ENCODE measurements at places on chromosomes 3 and 15. TPM values are rescaled to one million over a fixed set of nuclear protein-coding genes. Genes with fewer than 3 reads are reported as not detected.

DNA sequence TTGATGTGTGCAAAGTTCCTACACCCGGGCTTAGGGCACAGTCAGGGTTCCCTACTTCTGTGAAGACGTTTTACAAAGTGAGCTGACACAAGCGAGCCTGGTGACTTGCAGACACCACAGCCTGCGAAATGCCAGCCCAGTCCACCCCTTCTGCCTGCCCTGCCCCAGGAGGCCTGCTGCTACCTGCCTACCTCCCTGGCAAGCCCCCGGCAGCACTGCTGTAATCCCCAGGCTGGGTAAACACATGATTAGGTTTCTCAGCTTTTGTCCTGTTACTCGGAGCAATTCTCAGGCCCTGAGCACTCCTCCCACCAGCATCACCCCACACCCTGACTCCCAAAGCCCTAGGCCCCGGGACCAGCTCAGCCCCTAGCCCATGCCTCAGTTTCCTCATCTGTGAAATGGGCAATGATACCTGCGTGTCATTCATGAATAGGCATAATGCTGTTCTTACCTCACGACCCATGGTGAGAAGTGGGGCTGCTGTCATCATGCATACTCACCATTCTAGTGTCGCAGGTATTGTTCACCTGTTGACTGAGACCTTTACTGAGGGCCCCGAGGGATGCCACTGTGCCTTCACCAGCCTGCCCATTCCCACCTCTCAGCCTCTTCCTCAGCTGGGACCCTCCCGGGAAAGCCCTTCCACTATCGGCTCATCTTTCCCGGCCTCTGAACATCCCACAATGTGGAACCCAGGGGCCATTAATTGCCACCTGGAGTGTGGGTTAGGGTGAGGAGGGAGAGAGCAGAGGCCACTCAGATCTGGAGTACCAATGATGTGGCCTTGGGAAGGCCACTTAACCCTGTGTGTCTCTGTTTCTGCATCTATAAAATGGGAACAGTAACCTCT, 31.5 kb upstream of the SLC6A6 start:
- H3K27ac ChIP-seq = no peak overlapping the region
- no peaks in the 10 kb centered on the region for H3K27me3 ChIP-seq
- no peaks in the 10 kb centered on the region for H3K4me1 ChIP-seq
- no peaks in the 10 kb centered on the region for H3K36me3 ChIP-seq
- no peak for DNase-seq

- H3K4me1 ChIP-seq = no peaks in the 10 kb centered on the region
- H3K4me3 ChIP-seq = no peak overlapping the region
- H3K27ac ChIP-seq = no peak overlapping the region
- H3K36me3 ChIP-seq = no peaks in the 10 kb centered on the region
- no peaks in the 10 kb centered on the region for H3K27me3 ChIP-seq
- no peak for DNase-seq
Observed at GRCh38 chr3:23964537-23965235, 19.6 kb downstream of the NR1D2 start.

The FEZF2 gene
- total RNA-seq = not detected

DNA sequence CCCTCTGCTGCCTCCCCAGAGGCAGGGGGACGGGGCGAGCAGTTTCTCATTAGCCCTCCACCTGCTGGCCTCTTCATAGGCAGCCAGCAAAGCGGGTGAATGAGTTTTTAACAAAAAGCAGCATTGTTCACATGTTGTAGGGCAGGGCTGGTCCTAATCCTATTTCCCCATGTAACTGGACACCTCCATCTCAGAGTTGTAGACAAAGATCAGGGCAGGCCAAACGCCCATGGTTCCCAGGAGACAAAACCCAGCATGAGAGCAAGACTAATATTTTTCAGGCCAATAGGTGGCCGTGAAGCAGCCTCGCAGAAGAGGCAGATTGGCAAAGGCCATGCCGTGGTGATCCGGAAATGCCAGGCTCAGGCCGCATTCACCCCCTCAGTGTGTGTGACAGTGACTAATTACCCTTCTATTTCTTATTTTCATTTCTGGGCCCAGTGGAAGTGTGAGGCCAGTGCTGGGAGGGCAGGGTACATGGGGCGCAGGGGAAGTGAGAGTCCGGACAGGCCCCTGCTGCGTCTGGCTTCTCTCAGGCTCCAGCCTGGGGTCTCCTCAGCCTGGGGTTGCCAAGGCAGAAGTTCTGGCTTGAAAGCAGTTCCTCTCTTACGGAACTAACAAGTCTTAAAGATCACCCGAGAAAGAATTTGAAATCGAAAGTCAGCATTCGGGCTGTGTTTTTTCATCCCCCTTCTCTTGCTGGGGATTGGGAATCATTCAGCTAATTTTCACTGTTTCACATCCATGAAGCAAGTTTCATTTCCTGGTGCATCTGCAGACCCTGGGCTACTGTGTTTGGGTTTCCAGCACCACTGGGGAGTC, 64.8 kb downstream of the BOC start:
- peaks cover 7% of the 10 kb centered on the region for H3K4me1 ChIP-seq
- H3K4me3 ChIP-seq = no peak overlapping the region
- H3K27ac ChIP-seq = peak overlapping the region; percentile 86
- H3K27me3 ChIP-seq = no peaks in the 10 kb centered on the region

The MST1R gene
- total RNA-seq = 2.8 TPM

DNA sequence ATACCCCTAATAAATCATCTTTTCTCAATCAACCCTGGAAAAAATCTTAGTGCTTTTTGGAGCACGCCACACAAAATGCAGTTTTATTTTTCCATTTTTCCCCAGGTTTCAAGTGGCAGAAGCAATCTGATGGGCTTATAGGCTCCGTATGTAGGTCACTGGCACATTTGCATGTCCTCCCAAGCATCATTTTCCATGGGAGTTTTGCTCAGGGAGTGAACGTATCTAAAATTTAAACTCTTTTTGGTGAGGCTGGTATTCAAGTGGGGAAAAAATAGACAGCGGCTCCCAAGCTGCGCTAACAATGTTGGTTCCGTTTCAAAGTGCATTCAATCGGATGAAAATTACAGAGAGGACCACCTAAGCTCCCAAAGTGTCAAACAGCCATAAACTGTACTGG, 233.4 kb downstream of the MEX3B start:
- no peaks in the 10 kb centered on the region for H3K36me3 ChIP-seq
- H3K27me3 ChIP-seq = no peaks in the 10 kb centered on the region
- no peak overlapping the region for H3K27ac ChIP-seq
- H3K4me3 ChIP-seq = no peak overlapping the region
- DNase-seq = no peak

DNA sequence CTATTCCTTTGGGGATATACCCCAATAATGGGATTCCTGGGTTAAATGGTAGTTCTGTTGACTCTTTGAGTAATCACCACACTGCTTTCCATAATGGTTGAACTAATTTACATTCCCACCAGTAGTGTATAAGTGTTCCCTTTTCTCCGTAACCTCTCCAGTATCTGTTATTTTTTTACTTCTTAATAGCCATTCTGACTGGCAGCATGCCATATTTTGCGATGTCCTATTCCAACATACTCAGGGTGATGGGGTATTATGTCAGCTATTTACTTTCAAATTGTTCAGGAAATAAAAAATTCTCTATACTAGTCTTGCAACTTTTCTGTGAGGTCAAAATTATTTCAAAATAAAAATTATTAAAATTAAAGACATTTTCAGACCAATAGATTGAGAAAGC, 9.1 kb upstream of the PARP14 start:
- H3K4me1 ChIP-seq = no peaks in the 10 kb centered on the region
- H3K4me3 ChIP-seq = no peak overlapping the region
- H3K27ac ChIP-seq = no peak overlapping the region
- no peaks in the 10 kb centered on the region for H3K36me3 ChIP-seq
- no peaks in the 10 kb centered on the region for H3K27me3 ChIP-seq
- no peak for DNase-seq

The ST6GAL1 gene
- total RNA-seq = 38.9 TPM

The ARGFX gene
- total RNA-seq = not detected

DNA sequence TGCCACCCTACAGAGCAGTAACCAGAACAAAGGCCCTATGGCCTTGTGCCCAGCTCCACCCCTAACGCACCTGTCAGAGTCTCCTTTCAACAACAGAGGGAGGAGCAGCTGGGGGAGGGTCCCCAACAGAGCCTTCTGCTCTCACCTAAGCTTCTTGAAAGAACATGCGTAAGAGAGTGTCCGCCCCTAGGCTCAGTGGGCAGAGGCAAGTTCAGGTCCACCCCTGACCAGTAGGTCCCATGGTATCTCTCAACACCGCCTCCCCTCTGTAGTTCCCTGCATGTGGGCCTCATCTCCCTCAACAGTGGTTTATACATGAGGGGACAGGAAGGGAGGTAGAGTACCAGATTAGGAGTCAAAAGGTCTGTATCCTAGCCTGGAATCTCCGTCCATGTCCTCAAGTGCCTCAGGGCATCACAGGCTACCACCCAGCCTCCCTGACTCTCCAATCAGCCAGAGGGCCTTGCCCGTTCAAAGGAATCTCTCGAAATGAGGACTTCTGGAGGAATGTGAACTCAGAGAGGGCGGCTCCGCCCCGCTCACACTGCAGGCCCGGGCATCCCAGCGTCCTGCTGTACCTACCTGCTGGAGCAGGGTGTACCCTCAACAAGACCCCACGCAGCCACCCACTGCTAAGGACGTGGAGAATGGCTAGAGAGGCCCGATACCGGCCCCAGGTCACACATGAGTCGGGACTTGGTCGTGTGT, 680 bp downstream of the POC1A start:
- H3K27ac ChIP-seq = peak overlapping the region; percentile 90
- DNase-seq = no peak
- no peaks in the 10 kb centered on the region for H3K27me3 ChIP-seq
